ENCODE measurements at places on chromosomes 4 and X.

DNA sequence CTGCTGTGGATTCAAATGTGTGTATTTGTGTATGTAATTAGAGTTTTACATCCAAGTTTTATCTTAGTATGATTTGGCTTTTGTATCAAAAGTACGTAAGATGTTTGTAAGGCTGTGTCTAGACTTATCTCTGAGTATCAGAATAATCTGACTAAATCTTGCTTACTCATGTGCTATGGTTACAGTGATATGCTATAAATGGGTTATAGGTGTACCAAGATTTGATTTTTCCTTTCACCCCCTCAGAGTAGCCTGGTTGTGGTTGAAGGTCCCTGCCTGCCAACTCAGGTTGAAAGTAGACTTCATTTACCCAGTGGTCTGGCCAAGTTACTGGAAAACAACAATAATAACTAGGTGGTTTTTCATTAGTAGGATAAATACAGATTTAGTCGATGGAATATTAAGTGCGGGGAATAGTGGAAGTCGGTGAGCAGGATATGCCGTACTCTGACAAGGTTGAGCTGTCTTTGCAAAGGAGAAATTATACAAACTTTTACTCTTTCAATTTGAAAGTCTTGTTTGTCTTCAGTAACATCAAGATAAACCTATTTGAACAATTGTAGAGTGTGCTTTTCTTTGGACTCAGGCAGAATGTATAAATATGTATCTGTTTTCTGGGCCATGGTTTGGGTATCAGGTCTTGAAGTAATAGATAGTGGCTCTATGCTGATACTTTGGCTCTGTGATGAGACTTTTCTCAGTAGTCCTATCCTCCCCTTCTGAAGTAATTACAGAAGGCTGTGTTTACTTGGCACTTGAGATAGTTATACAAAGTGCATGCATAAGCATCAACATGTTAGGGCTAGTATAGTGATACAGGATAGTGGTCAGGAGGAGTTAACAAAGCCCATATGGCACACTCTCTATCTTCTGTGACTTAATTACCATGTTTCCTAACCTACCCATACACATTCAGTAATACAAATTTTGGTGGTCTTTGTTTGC lies 23.7 kb downstream of the BMP2K start:
- no peak for DNase-seq

DNA sequence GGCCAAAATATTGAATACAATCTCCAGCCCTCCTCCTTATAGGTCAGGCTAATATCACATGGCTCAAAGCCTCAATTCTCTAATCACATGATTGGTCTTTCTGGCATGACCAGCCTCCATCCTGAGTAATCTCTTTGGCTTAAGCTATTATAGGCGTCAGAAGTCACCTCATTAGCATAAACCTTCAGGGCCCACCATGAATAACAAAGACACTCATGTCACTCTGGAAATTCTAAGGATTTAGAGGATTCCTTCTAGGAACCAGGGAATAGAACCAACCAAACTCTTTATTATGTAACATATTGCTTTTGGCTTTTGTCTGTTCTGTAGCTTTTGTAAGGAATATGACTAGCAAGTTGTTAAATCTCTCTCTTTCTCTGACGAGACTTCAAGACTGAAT lies 109.2 kb upstream of the IGFBP7 start:
- no peak for DNase-seq

GRCh38 chr4:142156256-142156655 lies 519.9 kb downstream of the IL15 start:
- DNase-seq = no peak

DNA sequence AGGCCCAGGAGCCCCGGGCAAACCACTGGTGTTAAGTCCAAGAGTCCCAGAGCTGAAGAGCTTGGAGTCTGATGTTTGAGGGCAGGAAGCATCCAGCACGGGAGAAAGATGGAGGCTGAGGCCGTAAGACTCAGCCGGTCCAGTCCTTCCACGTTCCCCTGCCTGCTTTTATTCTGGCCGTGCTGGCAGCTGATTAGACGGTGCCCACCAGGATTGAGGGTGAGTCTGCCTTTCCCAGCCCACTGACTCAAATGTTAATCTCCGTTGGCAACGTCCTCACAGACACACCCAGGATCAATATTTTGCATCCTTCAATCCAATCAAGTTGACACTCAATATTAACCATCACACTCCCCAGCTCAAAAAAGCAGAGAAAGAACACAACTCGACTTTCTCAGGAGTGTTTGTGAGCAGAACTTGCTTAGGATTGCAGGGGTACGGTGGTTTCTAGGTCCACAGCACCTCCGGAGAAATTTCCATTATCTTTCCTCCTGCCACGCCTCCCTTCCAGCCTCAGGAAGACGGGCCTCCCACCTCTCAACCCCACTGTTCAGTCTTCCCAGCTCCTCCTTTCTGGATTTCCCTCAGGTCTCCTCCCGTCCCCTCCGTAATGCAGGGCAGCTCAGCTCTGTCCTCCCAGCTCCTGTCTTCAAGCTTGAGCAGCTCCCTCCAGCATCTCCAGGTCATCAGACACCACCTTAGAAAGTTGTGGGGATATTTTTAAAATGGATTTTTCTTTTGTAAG lies 13.3 kb upstream of the TMEM271 start:
- DNase-seq = no peak

- DNase-seq = no peak
These were observed 82.2 kb downstream of the STOX2 start for GRCh38 chr4:183986971-183987946.

All from CD4-positive, CD25-positive, alpha-beta regulatory T cell (primary cell).